NCI-H524 treated with DMSO at 0.1 percent for 48 hours (cell line): ENCODE measurements at places on chromosomes 6 and 20.

- DNase-seq, result no peak
Observed at GRCh38 chr6:140697585-140697984, 1323.1 kb upstream of the CITED2 start.

DNA sequence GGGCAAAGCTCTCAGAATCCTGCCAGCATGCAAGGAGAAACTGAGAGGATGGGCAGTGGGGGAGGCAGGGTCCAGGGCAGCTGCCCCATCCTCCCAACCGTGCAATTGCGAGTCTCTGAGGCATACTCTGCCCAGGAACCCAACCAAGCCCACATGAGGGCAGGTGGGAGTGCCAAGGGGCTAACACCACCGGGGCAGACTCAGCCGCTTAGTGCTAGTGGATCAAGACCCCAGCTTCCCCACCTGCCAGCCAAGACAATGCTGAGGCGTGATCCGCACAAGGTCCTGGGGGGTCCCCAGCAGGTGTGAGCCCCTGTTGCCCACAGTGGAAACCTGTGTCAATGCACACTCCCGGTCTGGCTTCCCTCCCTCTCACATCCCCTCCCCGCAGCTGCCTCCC, 48.5 kb upstream of the ENTPD6 start:
- no peak for DNase-seq

DNA sequence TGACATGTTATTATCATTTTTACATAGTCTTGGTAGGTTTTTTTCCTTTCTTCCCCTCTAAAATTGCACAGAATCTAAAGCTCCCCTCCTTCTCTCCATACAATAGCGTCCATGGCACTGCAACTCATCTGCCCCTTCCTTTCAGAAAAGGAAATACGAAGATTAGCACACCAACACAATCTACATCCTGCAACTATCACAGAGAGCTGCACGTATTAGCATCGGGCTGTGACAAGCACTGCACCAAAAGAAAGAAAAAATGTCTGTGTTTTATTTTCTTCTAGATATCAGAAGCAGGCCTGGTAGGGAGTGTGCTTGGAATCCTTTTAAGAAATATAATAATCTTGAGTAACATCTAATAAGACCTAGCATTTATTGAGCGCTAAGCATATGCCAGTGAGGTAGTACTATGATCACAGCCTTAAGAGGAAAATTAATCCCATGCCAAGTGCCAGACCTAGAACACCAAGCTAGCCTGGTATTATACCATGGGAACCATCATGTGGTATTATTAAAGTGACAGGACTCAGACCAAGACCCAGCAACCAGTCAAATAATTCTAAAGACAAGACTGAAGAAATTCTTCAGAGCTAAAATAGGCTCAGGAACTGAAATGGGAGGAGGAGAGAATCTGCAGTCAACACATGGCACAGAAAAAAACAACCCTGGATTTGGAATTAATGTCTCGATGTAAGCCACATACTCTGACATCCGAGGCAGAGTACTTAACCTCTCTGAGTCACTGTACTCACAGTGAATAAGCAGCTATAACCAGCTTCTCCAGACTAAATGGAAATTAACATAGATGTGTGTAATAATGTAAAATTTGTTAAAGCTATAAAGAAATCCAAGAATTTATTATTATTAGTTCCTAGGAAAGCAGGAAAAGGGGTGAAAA, 124.3 kb downstream of the IPCEF1 start:
- DNase-seq, result no peak

DNA sequence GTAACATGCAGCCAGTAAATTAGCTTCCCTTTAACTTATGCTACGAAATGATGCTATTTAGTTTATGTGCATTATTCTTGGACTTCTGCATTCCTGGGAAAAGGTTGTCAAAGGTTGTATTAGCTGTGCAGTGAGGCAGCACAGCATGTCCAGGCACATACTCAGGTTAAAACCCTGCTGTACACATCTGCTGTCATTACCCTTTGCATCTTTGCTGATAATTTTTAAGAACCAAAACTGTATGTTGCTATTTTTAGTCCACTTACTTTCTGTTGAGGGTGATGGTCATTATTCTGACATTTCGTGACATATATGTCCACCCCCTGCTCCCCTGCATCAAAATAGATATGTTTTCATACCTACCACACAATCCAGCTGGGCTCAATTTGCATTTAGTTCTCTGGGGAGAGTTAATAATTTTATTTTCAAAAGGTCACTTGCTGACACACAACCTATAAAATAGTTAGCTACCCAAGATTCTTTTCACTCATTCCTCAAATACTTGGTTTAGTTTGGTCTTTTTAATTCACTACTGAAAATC, 142.5 kb upstream of the SPACA1 start:
- DNase-seq, result no peak

DNA sequence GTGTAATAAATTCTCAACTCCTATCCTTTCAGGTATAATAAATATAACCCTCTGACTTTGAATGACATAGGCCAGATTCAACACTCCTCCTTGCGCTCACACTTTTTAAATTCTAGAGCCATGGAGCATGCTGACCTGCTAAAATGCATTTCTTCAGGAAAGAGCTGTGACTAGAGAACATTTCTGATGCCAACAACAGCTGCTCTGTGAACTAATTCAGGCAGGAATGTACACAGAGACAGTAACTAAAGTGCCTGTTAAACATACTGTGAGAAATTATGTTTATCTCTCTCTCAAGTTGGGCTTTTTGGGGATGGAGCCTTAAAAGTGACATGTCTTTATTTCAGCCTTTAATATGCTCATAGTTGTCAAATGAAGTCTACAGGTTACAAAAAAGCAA, 8.3 kb downstream of the NHSL1 start:
- DNase-seq, result no peak

GRCh38 chr6:108165714-108166663, at the start of gene NR2E1:
Gene NR2E1 (plus strand): TSS chr6:108166022. CDS start chr6:108166766, 744 bp downstream.
- no peak for DNase-seq

- no peak for DNase-seq
Observed at GRCh38 chr20:9440892-9441291, 73.5 kb upstream of the LAMP5 start.

DNA sequence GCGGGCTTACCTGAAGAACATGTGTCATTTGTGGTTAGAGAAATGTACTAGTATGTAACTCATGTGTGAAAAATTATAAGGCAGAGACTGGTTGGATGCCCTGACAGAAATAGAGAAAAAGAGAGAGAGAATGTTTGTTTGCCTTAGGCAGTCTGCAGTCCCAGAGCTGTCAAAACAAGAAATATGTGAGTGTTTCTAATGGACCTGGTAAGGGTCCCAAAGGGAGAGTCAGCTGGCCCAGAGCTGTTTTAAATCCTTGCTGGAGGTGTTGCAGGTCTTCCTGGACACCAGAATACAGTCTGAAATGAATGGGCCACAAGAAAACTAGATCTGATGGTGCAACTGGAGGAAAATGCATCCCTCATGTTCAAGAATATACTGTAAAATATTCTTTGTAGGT, 158.3 kb upstream of the OGFRL1 start:
- no peak for DNase-seq

DNA sequence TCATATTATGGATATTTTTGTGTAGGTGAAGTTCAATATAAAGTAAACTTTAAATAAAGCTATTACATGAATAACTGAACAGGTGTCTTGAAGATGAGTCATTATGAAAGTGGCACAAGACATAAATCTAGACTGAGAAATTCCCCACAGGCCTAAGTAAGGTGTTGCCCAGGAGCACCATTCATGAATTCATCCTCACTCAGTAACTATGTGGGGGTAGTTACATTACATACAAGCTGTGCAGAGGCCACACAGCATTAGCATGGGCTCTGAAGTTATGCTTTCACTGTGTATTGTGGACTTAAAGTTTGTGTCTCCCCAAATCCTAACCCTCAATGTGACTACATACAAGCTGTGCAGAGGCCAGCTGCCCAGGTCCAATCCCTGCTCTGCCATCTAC, 65.9 kb downstream of the BCAS1 start:
- no peak for DNase-seq

DNA sequence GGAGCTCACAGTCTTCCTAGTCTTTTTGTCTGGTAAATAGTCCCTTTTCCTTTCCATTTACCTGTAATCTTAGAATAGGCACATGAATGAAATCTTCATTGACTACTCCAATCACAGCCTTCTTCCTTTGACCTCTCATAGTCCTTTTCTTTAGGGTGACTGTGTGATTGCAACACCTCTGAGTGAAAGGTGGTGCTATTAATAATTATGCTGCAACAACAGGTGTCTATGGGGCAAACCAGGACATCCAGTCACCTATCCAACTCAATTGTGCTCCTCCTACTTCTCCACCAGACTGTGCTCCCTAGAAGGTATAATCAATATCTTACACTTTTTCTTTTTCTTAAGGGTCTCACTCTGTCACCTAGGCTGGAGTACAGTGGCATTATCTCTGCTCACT, 29.4 kb downstream of the RIPOR2 start:
- DNase-seq, result no peak

GRCh38 chr6:161487694-161488093, 213.8 kb upstream of the AGPAT4 start:
- DNase-seq, result no peak
